ENCODE measurements at places on chromosomes 16 and 17. TPM values are rescaled to one million over a fixed set of nuclear protein-coding genes. Genes with fewer than 3 reads are reported as not detected.

DNA sequence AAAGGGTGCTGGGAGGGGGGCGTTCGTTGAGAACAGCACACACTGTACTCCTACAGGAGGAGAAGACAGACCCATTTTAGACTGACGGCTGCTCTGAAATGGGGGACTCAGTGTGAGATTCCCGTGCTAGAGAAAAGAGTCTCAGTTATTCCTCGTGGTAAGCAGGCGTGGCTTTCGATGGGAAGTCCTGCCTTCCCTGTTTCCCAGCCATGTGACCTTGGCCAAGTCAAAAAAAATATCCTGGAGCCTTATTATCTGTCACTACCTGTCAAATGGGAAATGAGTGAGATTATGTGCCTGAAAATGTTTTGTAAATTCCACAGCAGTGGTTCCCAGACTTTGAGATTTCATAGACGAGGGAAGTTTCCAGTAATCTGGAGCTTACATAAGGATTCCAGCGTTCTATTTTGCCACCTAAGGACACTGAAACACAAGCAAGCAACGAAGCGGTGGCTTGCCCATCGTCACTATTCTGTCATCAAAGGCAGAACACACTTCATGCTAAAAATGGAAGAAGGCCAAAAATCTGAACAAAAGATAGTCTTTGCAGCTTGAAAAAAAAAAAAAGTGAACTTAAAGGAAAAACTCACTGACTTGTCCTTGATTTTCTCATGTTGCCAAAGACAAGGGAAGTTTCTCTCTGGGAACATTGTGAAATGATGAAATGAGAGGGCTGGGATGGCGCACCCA is 253.4 kb upstream of the RPL38 start:
- DNase-seq, result peak; percentile 44

RNFT1 gene
- total RNA-seq, result 19.0 TPM

DNA sequence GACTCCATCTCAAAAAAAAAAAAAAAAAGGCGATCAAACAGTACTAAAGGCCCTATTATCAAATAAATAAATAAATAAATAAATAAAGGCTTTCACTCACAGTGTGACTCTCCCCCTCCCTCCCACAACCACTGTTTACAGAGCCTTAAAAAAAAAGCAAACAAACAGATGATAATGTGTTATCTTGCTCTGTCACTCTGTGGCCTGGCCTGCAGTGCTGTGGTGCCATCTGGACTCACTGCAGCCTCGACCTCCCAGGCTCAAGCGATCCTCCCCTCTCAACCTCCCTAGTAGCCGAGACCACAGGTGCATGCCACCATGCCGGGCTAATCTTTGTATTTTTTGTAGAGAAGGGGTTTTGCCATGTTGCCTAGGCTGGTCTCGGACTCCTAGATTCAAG is 8.1 kb upstream of the NAGLU start:
- no peak for DNase-seq

GRCh38 chr16:67396159-67397035 is 3.1 kb upstream of the TPPP3 start:
- peak; percentile 74 for DNase-seq

- DNase-seq, result no peak
These were observed 37.1 kb downstream of the AP1G1 start for GRCh38 chr16:71771571-71771970.

DNA sequence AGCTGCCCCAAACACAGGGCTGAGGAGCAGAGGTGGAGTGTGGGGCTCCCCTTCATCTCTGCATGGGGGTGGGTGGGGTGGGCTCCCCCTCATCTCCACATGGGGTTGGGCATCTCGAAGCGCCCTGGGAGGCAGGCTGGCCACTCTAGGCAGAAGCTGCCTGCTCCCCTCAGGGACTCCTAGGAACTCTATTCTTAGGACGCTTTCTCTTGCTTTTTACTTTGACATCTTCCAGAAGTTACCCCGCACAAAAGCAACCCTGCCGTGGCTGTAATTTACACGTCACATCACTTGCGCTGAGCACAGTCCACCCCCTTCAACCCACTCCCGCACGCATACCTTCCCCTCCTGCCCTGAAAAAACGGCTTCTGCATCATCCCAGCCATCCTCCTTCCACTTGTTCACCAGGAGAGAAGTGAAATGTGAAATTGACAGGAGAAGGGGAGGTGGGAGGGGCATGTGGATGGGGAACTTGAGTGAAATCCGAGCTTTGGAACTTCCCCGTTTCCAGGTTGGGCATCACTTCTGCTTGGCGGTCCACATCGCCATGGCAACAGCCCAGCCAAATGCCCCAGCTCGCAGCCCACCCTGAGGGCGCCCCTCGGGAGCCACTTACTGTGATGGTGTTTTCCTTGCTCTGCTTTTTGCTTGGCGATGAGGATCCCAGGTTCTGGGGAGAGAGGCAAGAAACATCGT is 53.7 kb upstream of the RCVRN start:
- no peak for DNase-seq

LRRC36 gene
- total RNA-seq, result 4.3 TPM

GRCh38 chr17:81165246-81166032 is at the start of gene PVALEF:
TSS of gene PVALEF (plus strand) at chr17:81165507. CDS start at chr17:81181227, 15,720 bp downstream.
- no peak for DNase-seq

DNA sequence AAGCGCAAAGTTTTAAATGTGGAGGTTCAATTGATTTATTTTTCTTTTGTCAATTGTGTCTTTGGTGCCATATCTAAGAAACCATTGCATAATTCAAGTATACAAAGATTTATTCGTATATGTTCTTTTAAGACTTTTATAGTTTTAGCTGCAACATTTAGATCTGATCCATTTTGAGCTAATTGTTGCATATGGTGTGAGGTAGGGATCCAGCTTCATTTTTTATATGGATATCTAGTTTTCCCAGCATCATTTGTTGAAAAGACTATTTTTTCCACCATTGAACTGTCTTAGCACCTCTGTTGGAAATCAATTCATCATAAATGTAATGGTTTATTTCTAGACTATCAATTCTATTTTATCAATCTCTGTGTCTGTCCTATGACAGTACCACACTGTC is 2.1 kb upstream of the CCR7 start:
- no peak for DNase-seq

CIBAR2 gene
- 6.8 TPM for total RNA-seq

TNK1 gene
- 0.79 TPM for total RNA-seq

GRCh38 chr17:50465171-50465570 is 3.5 kb downstream of the CHAD start:
- no peak for DNase-seq

- no peak for DNase-seq
These were observed 13.8 kb downstream of the JUP start for GRCh38 chr17:41772586-41773189.

TEFM gene
- total RNA-seq, result 22.2 TPM

SEPTIN1 gene
- total RNA-seq, result 0.10 TPM

DHRS7C gene
- total RNA-seq, result not detected

DNA sequence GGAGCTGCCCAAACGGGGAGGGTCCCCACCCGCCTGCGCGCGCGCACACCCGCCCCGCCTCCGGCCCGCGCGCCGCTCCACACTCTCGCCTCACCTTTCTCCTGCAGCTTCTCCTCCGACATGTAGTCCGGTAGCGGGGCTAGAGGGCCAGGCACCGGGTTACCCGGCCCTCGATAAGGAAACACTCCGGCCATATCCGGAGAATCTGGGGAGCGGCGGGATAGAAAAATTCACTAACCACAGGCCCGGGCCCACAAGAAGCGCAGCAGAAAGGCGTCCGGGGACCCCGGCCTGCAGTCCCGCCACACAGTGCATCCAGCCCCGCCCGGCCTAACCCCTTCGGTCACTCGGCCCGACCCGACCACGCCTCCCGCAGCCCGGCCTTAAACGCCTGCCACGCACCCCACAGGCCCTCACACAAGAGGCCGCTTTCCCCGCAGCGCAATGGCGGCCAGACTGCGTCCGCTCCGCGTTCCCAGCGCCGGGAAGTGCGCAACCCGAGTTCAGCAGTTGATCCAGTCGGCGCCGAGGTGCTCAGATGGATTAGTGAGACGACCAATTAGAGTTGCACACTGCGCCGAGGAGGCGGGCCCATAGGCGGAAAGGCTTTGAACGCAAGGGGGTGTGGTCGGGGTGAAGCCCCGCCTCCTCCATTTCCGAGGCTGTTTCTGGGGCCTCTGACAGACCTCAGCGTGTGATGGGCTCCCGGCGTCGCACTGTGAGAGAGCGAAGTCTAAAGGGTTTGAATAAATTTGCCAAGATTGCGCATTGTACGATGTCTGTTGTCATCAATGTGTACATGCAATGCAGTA is at the start of gene PRPF8:
Gene PRPF8 (minus strand): TSS at position 490 of the 812 bp plus-strand sequence. CDS start 296 bp downstream, at position 194.
- DNase-seq, result peak; percentile 96

GRCh38 chr17:19365833-19366636 is 3.5 kb upstream of the B9D1 start:
- DNase-seq, result no peak

DNA sequence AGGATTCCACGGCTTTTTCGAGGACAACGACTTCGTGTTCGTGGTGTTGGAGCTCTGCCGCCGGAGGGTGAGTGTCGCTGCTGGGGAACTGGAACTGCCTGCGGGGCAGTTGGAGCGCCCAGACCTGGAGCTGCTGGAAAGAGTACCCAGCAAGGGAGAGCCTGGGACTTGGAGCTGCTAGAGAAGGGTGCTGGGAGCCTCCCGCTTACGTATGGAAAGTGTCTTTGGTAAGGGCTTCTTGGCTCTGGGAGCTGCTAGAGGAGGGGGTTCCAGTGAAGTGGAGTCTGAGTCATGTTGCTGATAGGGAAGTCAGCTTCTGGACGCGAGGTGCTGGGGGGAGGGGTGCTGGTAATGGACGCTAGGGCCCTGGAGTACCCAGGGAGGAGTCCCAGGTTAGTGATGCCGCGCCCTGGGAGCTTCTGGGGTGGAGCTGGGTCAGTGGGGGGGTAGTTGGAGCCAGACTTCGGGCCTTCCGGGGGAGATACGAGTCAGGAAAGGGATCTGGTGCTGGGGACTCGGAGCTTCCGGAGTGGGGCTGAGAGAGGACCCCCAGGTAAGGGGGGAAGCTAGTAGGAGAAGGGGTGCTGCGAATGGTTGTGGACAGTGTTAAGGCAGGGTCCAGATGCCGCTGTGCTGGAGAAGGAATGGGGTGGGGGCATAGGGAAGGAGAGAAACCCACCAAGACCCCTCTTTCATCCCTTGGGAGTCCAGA is 741 bp downstream of the PLK1 start:
- DNase-seq, result no peak

DPEP2 gene
- 3.0 TPM for total RNA-seq

GRCh38 chr17:13797863-13798262 is 196.1 kb upstream of the HS3ST3A1 start:
- no peak for DNase-seq

GRCh38 chr16:86508947-86509758 is 1.2 kb upstream of the FOXF1 start:
- DNase-seq, result no peak

DNA sequence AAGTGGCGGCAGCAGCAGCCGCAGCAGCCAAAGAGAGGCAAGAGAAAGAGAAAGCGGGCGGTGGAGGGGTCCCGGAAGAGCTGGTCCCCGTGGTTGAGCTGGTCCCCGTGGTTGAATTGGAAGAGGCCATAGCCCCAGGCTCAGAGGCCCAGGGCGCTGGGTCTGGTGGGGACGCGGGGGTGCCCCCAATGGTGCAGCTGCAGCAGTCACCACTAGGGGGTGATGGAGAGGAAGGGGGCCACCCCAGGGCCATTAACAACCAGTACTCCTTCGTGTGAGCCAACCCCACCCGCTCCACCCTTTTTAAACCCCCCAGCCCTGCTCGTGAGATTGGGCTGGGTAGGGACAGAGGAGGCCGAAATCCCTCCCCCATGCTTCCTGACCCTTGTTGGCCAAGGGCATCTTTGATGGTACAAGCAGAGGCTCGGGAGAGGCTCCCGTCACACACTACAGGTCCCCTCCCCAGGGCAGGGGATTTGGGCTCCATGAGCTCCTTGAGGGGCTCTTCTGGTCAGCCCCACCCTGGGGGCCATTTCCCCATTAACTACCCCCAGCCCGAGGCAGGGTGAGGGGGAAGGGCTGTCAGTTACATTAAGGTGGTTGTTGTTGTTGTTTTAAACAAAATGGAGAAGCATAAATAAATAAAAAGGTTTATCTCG is 4.6 kb upstream of the ATP2A1 start:
- DNase-seq, result no peak

DNA sequence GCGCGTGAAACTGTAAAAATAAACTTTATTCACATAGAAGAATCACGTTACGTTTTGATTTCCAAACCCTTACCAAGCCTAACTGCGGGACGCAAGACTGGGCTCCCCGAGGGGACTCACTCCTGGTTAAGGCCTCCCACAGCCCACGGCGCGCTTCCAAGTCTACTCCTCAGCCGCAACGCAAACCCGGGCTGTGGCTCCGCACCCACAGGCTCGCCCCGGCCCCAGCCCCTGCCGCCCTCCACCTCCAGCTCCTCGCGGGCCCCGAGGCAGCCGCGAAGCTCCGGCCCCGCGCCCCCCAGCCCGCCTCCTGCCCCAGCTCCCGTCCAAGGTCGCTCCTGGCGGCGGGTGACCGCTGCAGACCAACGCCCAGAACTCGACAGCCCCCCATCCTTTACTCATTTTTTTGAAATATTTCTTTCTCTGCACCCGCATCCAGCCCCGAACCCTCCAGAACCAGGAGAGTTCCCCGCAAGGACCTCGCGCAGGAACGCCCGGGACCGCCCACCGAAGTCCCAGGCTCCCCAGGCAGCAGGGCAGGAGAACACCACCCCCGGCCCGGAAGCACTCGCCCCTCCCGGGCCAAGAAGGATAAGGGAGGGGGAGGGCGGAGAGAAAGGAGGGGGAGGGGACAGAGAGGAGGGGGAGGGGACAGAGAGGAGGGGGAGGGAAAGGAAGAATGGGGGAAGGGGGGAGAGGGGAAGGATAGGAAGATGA is 912 bp downstream of the USP22 start:
- peak; percentile 65 for DNase-seq

GRCh38 chr16:18969050-18969854 is 14.5 kb upstream of the TMC7 start:
- peak; percentile 84 for DNase-seq

GRCh38 chr17:1649844-1650501 is at the start of gene RILP:
TSS of gene RILP (minus strand) at chr17:1649866. CDS start at chr17:1649804, 62 bp downstream.
- no peak for DNase-seq

GRCh38 chr17:80005360-80006338 is 30.0 kb downstream of the TBC1D16 start:
- no peak for DNase-seq

GRCh38 chr17:17951524-17951923 is 20.7 kb downstream of the TOM1L2 start:
- no peak for DNase-seq

KRT40 gene
- total RNA-seq, result not detected

DNA sequence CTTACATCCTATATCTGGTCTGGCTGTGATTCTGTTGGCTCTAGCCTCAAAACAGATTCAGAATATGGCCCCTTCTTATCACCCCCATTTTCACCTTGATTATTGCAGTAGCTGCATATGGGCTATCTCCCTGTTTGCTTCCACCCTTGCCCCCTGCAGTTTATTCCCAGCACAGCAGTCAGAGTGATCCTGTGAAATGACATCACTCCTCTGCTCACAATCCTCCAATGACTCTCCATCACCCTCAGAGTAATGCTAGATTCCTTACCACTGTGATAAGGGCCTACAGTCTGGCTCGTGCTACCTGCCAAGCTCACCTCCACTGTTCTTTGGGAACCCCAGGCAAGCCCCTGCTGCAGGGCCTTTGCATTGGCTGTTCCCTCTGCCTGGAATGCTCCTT is 92.5 kb downstream of the ASIC2 start:
- DNase-seq, result no peak

GRCh38 chr17:50904518-50905459 is 38.6 kb upstream of the TOB1 start:
- DNase-seq, result peak; percentile 74

DNASE1L2 gene
- total RNA-seq, result 1.9 TPM

CCL18 gene
- total RNA-seq, result not detected

- DNase-seq, result no peak
These were observed 14.1 kb downstream of the MAP3K14 start for GRCh38 chr17:45302649-45303173.
